ENCODE measurements at places on chromosomes 13 and 19. TPM values are rescaled to one million over a fixed set of nuclear protein-coding genes. Genes with fewer than 3 reads are reported as not detected.

OLFM4 gene
- under 0.01 TPM for total RNA-seq

ADGRE2 gene
- 1.0 TPM for total RNA-seq

THSD1 gene
- 1.1 TPM for total RNA-seq

PTGER1 gene
- total RNA-seq, result 0.42 TPM

SPRY2 gene
- 20.1 TPM for total RNA-seq

GRWD1 gene
- total RNA-seq, result 31.7 TPM

KIR3DL2 gene
- not detected for total RNA-seq

DNA sequence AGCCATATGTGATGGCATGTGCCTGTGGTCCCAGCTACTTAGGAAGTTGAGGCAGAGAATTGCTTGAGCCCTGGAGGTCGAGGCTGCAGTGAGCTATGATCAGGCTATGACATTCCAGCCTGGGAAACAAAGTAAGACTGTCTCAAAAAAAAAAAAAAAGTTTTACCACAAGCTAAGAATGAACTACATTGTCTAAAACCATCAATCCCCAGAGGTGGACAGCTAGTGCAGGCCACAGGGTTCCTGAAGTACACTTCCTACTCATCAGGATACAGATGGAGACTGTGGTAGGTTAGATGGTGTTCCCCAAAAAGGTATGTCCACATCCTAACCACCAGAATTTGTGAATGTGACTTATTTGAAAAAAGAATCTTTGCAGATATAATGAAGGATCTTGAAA, 63.5 kb upstream of the DOCK9 start:
- no peak for DNase-seq

- no peak for DNase-seq
Measured at GRCh38 chr13:81540777-81541176, 1199.9 kb upstream of the SPRY2 start.

- DNase-seq, result no peak
Measured at GRCh38 chr19:46407856-46408663, 5.3 kb downstream of the CCDC8 start.

DNA sequence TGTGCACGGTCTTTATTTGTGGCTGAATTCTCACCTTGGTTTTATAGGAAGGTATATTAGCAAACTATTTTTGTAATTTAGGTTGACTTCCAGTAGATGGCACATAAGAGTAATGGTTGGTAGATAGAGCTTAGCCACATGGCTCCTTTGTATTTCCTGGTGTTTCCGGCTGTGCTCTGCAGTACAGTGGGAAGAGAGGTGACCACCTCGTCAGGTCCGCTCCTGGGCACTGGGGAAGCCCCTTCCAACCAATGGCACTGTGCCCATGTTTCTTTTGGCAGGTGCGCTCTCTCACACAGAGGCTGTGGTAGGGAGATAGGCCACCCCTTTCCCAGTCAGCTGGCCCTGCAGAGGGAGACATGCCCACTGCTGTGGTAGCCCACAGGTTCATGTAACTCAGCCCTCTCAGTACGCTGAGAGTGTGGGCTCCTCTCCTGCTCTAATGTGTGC, 74.3 kb upstream of the ATP12A start:
- no peak for DNase-seq

GRCh38 chr19:3065675-3066357, 3.5 kb upstream of the TLE5 start:
- DNase-seq, result no peak

DNA sequence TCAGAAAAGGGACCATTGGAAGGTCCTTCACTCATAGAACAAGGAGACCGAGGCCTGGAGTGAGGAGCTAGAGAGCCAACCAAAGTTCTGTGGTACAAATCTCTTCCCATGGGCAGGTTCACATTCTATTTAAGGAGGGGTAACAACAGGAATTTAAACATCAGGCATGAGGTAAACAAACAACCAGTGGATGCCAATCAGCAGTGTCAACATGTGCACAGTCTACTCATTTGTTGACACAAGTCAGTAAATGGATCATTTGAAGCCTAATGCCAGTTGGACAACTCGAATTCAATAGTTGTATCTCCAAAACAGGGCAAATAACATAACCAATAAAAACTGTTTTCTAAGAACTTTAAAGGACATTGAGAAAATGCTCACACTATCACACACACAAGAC, 6.3 kb upstream of the DOCK9 start:
- DNase-seq, result no peak

DNA sequence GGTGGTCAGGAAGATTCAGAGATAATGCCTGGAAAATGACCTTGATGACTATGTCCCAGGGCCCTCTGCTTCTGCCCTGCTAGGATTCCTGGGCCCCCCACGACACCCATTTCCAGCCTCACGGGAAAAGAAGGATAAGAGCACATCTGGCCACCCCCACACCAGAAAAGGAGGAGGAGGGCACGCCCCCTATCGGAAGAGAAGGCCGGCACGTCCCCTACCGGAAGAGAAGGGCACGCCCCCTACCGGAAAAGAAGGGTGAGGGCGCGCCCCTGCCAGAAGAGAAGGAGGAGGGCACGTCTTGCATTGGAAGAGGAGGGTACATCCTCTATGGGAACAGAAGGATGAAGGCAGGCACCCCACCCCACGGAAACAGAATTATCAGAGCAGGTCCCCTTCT, 84.3 kb downstream of the IER2 start:
- no peak for DNase-seq

GRCh38 chr13:91312324-91312723, 35.2 kb upstream of the MIR17HG start:
- DNase-seq, result no peak

DNA sequence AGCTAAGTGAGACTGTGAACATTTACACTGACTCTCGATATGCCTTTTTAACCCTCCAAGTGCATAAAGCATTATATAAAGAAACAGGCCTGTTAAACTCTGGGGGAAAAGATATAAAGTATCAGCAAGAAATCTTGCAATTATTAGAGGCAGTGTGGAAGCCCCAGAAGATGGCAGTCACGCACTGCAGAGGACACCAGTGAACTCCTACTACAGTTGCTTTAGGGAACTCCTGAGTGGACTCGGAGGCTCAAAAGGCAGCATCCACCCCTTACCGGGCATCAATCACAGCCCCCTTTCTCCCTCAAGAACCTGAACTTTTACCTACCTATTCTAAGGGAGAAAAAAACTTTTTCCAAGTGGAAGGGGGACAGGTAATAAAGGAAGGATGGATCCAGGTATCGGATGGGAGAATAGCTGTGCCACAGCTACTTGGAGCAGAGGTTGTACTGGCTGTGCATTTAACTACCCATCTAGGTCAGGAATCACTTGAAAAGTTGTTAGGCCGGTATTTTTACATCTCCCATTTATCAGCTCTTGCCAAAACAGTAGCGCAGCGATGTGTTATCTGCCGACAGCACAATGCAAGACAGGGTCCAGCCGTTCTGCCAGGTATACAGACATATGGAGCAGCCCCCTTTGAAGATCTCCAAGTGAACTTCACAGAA, 80.1 kb downstream of the ZNF486 start:
- DNase-seq, result no peak

- no peak for DNase-seq
Measured at GRCh38 chr13:52112591-52112990, 16.3 kb downstream of the NEK5 start.

DNA sequence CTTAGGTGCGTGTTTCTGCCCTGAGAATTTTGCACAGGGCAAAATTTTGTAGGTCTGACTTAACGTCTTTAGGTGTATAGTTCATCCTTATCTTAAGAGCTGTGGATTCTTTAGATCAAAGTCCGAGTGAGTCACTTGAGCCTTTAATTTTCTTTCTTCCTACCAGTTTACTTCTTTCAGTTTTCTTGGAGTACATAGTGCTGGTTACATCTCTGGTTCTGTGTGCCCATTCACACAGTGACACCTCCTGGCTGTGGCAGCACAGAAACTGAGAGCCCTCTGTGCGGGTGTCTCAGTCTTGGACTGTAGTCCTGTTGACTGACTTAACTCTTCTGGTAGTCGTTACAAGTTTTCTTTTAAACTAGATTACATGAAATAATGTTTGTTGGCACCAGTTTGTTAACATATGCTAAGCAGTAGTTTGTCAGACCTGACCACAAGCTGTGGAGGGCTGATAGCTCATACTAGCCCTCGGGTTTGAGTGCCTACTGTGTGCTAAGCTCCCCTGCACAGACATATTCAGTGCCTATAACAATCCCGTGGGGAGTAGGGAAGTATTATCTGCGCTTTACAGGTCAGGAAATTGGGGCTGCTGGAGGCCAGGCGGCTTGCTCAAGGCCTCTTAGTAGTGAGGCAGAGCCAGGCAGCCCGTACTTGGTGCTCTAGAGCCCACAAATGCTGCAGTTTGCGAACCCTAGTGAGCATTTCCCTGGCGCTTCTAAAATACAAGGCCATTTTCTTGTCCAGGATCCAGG, 1.6 kb downstream of the GATAD2A start:
- DNase-seq, result peak; percentile 51

GRCh38 chr13:24906268-24906667, 142.3 kb downstream of the RNF17 start:
- DNase-seq, result no peak

DNA sequence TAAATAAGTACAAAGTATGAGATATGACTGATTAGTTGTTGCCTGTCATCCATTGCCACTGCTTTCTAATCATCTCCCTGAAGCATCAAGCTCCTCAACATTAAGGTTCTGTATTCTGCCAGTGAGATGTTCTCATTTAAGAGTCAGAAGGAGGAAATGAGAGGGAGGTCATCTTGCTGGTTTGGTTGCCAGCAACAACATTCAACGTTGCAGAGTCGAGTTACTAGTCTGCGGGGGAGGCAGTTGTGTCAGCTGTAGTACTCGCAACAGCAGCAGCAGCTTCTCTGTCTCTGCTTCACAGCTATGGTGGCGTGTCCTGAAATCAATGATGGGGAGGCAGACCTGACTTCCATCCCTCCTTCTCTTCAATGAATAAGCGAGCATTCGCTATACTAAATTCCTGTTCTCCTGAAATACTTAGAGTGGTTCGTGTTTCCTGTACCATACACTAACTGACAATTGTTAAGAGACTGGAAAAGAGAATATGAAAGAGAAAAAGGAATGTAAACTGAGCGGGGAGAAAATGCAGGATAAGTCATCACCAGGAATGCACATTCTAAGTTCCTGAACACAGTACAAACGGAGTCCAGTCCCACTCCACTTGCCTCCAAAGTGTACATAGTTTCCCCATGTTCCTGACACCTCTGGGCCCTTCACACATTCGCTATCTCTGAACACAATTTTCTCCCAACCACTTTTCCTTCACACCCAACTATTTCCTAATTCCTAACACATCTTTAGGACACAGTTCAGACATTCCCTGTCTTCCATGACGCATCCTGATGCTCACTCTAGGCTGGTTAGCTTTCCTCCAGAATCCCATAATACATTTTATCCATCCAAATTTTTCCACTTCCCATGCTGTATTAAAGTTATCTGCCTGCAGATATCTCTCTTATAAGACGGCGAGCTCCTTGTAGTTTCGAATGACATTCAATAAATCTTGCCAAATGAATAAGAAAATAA, 263.0 kb downstream of the KLF12 start:
- DNase-seq, result no peak
